ENCODE measurements at places on chromosomes 1 and 21.
A peak's percentile ranks its signal among the peaks of the same experiment; 100 is the strongest.

DNA sequence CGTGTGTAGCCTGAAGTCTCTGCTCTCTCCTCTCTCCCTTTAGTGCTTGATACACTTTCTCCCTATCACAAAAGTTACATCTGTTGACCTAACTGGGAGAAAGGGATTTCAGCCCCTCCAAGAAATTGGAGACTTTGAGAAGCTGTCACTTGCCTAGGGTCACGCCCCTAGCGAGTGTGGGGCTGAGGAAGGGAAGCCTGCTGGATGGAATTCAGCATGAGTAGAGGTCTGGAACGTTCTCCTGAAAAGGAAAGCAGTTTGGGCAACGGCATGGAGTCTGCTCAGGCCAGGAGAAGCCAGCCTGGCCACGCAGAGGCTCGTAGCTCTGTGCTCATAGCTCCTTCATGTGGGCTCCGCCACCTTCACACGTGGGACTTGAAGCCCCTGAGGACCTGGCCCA, 22.4 kb downstream of the COL16A1 start:
- no peak for DNase-seq

DNA sequence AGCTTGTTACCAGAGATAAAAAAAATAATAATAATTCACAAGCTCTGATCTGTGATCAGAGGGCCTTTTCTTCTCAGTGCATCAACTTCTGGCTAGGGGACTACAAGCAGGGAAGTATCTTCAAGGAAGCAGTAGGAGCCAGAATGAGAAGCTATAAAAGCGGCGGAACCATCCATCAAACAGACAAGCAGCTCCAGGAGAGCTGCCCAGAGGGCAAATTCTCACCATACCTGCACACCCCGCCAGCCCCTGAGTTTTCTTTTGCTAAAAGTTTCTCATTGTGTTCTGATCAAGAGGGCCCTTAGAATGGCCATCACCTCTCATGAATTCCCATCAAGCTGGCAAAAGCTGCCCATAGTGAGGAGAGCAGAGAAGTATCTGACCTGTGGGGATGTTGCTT, 99.4 kb downstream of the SMYD2 start:
- peak; percentile 14 for DNase-seq

DNA sequence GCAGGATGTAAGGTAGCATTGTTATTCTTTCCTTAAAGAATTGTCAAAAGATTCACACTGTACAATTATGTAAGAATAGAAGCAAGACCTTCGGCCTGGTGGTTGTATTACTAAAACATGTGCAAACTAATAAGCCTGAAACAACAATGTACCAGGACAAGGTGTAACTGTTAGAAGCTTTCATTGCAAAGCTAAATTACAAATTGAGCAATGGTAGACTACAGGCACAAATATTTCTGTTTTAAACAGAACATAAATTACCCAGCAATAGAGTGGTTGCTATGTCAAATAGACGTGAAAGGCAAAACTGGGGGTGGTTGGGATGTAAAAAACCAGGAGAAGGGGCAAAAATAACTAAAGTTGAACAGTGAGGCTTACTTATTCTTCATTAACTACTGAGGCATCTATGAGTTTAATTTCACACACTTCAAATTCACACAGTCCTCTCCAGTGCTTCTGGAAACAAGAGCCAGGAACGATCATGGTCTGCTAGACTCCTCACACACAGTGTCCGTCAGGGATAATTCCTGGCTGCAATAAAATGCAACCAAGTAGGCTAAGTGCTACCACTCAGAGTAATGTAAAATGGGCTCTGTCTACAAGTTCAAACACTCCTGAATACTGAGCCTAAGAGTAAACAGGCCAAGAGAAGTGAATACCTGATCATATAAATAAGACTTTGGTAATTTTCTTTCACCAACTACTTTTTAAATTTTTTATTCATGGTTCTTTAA, 39.3 kb upstream of the C1orf198 start:
- DNase-seq = no peak

DNA sequence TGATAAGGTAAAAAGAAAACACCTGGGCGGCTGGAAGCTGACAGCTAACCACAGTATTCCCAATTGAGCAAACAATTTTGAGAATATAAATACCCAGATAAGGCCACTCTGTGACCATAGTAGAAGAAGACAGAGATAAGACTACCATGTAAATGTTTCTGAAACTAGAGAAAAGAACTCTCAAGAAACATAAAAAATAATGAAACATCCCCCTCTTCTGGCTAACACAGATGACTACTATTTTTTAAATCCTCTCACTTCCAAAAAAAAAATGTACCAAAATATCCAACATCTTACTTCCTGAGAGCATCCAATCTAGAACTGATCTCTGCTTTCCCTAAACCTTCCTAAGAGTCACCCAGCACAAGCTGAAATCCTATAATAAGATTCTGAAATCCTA, 125.9 kb downstream of the HFM1 start:
- no peak for DNase-seq

DNA sequence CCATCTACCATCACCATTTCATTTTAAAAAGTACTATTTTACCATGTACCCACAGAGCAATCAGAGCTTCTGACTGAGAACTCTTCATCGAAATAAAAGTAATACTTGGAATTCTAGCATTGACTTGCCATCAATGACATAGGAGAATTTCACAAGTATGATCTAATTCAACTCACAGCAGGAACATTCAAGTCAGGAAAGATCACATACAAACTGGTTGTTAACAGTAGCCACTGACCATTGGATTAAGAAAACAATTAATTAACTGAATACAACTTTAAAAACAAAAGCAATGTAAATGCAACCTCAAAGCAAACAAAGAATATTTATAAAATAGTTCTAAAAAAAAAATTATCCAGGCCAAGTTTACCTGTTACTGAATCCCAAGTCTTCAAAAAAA, 18.8 kb downstream of the RNF115 start:
- DNase-seq = no peak

- no peak for DNase-seq
Measured at GRCh38 chr1:153553830-153554541, 4.9 kb upstream of the S100A3 start.

DNA sequence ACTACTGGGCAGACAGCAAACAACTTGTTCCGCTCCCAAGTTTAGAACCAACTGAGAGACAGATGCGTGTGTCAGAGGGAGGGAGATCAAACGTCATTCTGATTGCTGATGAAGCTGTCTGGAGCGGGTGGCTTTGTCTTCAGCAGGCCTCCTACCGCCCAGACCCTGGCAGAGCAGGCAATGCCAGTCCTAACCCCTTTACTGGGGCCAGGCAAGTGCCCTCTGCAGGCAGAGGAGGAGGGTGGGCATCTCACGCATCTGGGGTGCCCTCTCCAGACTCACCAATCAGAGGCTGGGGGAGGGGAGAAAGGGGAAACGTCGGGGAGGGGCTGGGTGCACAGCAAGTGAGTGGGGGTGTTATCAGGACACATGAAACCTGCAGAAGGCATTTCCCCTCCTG, 126.6 kb downstream of the ACTL8 start:
- DNase-seq = no peak

- DNase-seq = no peak
Measured at GRCh38 chr1:39666772-39667171, 5.1 kb downstream of the NT5C1A start.

DNA sequence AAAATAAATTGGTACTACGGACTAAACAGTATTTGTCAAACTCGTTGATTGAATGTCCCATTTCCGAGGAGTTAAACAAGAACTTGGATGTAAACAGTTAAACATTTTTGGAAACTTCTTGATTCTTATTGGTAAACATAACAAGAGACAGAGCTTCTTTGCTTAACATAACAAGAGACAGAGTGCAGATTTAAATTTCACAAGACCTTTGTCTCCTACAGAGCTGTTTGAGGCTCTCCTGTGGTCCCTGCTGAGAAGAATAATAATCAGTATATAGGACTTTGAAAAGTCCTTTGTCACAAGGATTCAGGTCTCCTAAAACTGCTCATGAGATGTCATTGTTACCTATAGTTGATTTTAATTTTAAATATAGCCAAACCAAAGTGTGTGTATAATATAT, 170.6 kb upstream of the C21orf91 start:
- no peak for DNase-seq

- peak; percentile 33 for DNase-seq
Measured at GRCh38 chr21:46455575-46456385, 2.9 kb upstream of the DIP2A start.

DNA sequence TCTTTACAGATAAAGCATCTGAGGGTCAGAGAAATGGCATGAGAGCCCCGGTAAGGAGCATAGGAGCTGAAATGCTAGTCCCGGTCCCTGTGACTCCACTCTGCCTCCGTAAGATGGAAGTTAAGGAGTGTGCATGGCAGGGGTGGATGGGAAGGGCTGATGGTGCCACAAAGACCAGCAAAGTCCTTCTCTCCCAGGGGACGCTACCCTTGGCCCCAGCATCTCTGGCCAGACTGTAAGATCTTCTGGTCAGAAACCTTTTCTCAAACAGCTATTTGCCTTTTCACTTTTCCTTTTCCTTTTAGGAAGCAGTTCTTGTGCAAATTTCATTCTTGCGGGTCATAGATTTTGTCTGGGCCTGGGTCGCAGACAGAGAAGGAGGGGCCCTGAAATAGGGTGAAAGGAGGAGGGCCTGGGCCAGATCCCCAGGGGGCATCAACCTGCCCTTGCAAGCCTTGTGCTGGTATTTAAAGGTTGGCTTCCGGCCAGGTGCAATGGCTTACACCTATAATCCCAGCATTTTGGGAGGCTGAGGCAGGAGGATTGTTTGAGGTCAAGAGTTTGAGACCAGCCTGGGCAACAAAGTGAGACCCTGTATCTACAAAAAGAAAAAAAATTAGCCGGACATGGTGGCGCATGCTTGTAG, 14.4 kb upstream of the EPS8L3 start:
- no peak for DNase-seq

GRCh38 chr1:118918230-118918939, 69.8 kb downstream of the TBX15 start:
- DNase-seq = no peak

DNA sequence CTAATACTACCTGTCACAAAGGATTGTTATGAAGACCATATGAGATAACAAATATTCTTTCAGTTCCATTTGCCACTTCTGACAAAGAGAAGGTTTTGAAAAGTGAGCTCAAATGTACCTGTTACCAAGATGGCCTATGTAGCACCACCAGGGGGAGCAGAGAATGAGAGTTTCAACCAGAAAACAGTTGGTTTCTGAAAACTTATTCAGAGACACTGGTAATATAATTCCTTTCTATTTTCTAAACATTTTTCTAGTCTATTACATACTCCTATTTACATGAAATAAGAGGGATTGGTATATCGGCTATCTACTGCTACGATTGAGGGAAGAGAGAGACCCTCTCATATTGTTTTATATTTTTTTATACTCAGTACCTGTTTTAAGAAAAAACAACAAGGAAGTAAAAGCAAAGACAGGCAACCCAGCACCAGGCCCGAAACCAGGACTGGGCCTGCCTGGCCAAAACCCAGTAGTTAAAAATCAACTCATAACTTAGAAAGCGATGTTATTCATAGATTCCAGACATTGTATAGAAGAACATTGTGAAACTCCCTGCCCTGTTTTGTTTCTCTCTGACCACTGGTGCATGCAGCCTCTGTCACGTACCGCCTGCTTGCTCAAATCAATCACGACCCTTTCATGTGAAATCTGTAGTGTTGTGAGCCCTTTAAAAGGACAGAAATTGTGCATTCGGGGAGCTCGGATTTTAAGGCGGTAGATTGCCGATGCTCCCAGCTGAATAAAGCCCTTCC, 48.3 kb downstream of the IL23R start:
- DNase-seq = peak; percentile 13

DNA sequence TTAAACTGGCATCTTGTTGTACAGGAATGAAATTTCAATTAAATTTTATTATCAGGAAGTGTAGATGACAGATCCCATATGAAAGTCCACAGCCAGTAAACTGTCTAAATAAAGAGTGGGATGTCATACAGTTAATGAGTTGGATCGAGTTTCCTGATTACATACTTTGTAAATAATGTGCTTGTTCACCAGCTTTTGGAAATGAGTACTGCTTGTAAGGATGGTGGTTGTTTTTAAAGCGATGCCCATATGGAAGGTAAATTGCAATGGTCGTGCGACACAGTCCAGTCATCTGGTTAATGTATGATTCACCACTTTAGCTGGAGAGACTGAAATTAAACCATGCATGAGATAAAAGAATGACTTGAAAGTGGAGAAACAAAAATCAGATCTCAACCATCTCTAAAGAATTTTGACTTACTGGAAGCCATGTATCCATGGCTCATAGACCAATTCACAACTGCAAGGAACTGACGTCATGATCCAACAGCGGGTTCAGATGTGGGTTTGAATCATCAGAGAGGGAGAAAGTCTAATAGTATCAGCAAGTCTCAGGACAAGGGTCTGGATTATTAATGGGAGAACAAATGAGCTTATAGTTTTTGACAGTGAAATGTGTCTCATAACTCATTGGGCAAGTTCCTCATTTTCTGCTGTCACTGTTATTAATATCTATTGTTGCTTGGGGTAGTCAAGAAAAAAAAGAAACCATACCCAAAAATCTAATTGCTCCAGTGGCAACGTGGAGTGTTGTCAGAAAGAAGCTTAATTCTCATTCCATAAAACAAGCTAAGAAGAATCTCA, 49.0 kb downstream of the MAP10 start:
- no peak for DNase-seq

DNA sequence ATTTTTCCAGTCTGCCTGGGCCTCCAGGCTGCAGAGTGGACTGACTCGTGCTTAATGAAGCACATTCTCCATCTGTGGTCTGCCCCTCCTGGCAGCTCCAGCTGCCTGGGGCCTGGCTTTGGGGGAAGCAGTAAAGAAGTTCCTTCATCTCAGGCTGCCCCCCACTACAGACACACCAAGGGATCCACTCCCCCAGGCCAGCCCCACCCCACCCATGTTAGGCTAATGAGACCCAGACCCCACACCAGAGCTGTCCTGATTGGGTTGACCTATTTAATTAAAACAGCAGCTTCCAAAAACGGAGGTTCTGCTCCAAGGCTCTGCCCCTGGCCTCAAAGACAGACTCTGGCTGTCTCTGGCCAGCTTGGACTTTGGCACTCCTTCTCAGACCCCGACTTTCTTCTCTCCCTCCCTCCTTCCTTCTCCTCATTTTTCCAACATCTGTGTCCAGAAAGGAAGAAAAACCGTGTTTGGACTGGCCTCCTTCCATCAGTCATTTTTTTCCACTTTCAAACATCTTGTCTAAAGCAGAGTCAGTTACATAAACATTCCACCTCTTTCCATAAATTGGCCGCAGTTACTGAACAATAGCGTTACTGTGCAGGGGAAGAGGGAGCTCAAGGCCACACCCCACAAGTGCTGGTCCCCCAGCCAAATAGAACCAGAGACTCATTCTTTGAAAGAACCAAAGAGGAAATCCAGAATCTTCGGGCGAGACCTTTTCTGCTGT, 29.7 kb downstream of the SERTAD4 start:
- DNase-seq = no peak

All from RWPE1 (cell line).